ENCODE measurements at places on chromosomes 13 and 19. TPM values are rescaled to one million over a fixed set of nuclear protein-coding genes. Genes with fewer than 3 reads are reported as not detected.

The FAM83E gene
- 0.17 TPM for polyA plus RNA-seq

GRCh38 chr19:43589678-43590077 is 6.3 kb downstream of the IRGQ start:
- no peak for DNase-seq

The ZIM2 gene
- not detected for polyA plus RNA-seq

- DNase-seq: no peak
Measured at GRCh38 chr13:20264271-20265018, 32.3 kb upstream of the GJB6 start.

GRCh38 chr13:36297366-36298338 is at the start of gene CCDC169:
TSS of gene CCDC169 (minus strand) at chr13:36297814. CDS start at chr13:36297719, 95 bp downstream.
- DNase-seq: peak; percentile 51

DNA sequence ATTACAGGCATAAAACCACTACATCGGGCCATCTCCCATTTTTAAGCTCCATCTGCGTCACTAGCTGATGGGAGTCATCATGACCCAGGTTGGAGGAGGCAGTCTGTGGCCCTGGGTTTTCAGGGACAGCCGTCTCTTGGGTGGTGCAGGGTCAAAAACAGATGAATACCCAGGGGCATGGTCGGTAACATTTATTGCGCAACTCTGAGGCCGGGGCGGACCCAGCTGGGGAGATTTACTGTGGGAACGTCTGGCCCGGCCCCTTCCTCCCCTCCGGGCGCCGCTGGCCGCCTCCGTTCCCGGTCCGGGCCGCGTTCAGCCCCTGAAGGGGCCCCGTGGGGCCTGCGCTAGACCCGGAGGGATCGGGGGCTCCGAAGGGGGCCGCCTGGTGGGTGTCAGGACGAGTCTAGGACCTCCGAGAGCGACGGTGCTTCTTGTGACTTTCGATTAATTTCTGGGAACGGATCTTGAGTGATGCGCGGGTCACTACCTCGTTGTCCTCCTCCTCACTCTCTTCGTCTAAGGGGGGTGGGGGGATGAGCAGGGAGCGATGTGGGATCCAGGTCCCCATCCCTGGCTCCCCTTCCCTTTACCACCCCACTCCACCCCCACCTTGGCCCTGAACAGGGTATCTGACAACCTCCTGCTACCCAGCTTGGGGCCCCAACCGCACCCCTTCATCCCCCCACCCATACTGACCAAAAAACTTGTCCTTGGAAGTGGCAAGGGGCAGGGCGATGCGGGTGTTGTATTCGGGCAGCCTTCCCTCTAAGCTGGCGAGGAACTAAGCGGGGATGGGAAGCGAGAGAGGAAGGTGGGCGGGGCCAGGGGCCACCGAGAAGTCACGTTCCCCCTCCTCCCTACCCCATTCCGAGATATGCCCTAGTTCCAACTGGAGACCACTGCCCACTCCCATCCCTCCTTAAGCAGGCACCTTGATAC is 1.6 kb upstream of the RGL3 start:
- no peak for DNase-seq

DNA sequence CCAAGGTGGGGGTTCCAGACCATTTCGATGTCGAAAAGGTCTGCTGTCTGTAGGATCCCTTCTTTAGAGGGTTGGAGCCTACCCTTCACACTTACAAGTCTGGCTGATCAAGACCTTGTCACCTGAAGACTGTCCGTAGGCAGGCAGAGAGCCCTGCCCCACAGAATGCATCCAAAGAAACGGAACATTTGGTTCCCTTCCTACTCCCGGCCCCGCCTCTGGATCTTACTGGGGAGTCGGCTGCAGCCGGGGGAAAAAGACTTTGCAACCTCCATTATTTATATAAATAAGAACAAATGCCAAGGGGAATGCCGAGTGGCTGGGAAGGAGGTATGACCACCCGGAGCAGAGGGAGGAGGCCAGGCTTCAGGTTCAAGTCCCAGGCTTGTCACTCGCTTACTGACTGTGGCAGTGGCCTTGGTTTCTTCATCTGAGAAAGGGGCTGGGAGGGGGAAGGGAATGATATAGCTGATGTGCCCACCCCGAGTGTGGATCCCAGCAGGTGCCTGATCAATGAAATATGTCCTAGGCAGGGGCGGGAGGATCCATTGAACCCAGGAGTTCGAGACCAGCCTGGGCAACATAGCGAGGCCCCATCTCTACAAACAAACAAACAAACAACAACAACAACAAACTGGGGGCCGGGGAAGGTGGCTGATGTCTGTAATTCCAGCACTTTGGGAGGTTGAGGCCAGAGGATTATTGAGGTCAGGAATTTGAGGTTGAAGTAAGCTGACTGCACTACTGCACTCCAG is 48.7 kb downstream of the RFX2 start:
- no peak for DNase-seq

DNA sequence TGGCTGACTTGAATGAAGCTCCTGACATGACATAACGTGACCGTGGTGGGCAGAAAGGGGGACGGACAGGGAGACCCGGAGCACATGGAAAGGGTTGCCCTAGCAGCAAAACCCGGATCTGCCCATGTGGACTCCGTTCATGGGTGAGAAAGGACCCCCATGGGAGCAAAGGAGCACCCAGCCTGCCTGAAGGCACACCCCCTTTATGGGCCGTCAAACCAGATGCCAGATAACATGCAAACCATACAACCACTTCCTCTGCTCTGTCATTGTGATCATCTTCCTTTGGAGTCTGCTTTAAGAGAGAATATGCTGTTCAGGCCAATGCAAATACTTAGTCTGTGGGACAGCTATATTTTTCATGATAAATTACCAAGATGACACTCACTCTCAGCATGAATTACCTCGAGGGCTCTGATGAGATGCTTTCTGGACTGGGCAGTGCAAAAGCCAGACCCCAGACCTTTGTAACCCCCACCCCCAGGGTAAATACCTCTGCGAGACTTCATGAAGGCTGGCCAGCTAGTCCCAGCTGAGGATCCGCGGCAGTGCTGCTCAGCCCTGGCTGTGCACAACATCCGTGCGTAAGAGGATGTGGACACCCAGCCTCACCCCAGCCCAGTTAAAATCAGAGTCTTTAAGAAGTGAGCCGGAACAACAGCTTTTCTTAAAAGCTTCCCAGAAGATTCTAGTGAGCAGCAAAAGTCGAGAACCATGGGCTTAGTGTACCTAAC is 126.6 kb downstream of the USP12 start:
- DNase-seq: no peak

DNA sequence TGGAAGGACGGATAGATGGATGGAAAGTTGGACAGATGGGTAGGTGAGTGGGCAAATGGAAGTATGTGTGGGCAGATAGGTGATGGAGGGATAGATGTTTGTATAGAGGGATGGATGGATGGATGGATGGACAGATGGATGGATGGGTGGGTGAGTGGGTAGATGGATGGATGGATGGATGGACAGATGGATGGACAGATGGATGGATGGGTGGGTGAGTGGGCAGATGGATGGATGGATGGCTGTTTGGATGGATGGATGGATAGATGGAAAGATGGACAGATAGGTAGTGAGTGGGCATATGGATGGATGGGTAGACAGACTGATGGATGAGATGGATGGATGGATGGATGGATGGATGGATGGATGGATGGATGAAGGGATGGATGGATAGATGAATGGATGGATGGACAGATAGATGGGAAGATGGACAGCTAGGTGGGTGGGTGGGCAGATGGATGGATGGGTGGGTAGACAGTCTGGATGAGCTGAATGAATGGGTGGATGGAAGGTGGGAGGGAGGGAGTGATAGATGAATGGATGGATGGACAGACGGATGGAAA is 74.9 kb upstream of the KCTD15 start:
- no peak for DNase-seq
